ENCODE measurements at places on chromosomes 1 and 21.

GRCh38 chr1:167454894-167455785, 63.2 kb downstream of the CD247 start:
- DNase-seq, result peak; percentile 82

DNA sequence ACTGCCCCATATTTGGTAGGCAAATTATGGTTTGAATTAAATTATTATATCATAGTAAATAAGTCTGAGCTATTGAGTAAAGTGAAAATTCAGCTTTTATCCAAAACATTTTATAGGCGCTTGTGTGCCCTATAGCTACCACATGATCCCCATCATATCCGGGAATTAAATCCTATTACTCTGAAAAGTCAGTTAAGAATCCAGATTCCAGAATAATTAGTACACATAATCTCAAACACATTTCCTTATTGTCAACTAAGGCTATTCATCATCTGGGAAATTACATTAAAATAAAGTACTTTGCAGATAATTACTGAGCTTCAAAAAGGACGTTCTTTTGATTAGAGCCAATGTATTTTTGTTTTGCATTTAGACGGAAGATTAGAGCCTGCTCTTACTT, 72.3 kb downstream of the CTH start:
- no peak for DNase-seq

DNA sequence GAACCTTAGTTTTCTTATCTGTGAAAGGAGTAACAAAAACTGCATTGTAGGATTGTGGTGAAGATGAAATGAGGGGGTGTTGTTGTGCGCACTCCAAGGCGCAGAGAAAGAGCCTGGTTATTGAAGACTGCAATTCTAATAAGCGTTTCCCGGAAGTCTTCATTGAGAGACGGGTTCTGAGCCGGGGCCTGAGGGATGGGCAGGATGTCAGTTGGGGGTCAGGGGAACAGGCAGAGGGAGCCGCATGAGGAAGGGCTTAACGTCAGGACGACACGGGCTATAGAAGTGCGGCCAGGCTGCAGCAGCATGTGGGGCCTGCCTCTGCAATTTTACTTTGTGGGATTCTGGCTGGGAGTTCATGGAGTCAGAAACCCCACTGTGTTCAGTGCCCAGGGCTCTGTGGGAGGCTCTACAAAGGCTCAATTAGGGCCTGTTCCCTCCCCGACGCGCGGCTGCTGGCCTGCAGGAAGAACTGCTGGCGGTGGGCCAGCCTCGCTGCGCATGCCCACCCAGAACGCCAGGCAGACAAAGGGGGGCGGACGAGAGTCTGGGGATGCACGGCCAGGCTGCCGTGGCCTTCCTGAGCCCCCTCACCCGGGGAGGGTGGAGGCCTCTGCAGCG, 20.7 kb downstream of the TRIM62 start:
- no peak for DNase-seq

- no peak for DNase-seq
These were observed 916.2 kb upstream of the B3GALT2 start for GRCh38 chr1:194102607-194103006.

- no peak for DNase-seq
These were observed 242.5 kb upstream of the VAMP3 start for GRCh38 chr1:7528386-7529198.

GRCh38 chr1:90841473-90841872, 124.4 kb upstream of the BARHL2 start:
- no peak for DNase-seq

DNA sequence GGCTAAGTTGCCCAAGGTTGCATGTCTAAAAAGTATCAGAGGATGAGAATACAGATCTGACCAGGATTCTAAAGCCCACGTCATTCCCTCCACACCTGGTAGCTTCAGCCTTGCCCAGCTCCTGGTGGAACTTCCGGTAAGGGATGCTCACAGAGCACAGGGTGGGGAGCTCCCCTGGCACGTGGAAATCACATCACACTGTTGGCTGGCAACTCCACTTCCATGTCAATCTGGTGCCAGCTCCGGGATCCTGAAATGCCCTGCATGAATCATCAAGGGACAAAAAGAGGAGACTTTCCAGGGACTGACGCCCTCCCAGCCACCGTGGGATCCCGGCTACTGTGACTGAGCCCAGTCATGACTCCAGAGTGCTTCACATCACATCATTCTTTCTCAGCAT, 12.4 kb upstream of the BCAR3 start:
- DNase-seq, result no peak

DNA sequence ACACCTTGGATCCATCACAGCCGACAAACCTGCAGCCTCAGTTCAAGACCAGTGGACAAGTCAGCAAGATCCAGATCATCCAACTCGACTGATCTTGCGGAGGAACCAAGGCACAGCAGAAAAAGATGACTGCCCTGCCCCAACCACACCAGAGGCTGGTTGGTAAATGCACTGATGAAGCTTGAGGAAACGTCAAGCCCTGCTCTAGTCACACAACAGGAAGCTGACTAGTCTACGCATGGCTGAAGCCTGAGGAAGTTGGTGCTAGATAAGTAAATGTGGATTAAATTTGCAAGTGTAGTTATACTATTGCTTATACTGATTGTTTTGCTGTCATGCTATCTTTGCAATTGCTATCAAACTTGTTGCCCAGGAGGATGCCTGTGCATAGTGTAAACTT, 89.0 kb downstream of the LIPI start:
- DNase-seq, result no peak

DNA sequence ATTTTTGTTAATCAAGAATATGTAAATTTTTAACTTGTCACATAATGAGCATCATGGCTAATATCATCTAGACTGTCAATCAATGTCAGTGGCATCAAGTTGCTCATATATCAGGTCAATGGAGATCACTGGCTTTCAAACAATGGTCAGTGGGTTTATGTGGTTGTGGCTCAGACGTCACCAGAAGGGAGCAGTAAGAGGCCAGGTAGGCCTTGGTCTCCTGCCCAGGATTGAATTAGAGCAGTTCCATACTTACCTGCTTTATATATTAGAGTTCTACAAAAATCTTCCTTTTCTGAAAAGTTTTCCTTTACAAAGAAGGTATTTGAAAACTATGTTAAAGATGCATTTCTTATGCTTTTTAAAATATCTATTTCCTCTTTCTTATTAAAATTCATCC, 206.3 kb upstream of the B3GALT2 start:
- no peak for DNase-seq

- no peak for DNase-seq
These were observed 40.9 kb downstream of the MORN1 start for GRCh38 chr1:2350501-2350900.

DNA sequence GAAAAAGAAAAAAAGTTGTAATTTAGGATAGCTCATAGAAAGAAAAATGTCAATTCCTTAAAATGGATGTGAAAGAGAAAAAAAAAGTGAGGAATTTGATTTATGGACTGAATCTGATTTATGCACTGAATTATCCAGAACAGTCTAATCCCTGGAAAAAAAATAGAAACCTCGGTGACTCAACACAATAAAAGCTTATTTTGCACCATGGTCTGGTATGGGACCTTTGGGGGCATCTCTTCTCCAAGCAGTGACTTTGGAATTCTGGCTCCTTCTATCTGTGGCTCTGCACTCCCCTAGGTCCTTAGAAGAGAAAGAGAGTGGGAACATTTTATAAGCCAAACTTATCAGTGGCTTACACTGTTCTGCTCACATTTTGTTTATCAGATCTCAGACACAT, 471.7 kb upstream of the B3GALT2 start:
- DNase-seq, result no peak

DNA sequence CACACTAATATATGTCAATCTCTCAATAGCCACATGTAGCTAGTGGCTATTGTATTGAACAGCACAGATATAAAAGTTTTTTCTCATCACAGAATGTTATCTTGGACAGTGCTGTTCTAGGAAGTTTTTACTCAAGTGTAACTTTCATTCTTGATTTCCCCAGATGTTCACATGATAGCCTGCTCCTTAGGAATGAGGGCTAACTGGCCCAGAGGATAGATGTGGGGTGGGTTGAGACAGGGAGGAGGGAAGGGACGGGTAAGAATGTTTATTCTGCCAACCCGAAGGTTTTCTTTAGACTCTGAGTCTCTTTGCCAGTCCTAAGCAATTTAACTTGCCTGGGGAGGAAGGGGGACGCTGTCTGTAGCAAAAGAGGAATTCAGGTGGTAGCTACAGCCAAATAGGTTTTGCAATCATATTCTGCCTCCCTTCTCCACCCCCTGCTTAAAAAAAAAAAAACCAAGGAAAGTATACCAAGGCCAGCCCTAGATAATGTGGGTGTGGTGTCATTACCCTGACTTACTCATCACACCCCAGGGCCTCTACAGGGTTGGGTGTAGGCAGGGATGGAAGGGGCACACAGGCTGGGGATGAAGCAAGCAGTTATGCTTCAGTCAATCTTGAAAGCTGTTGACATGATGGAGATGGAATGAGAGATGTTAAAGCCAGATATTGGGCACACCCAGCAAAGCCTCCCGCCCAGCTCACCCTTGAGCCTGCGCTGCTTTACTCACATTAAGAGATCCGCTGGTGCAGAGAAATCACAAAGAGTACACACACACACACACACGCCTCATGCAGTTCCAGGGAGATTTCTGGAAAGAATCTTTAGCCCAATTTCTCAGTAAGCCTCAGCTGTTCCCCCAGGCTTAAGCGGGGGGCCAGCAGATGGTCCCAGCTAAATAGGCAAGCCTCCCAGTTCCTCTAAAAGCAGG, 59.9 kb downstream of the PLXNA2 start:
- DNase-seq, result no peak

- DNase-seq, result no peak
These were observed 1.9 kb downstream of the GALE start for GRCh38 chr1:23798662-23799142.

GRCh38 chr1:247487057-247487456, 29.2 kb upstream of the OR2B11 start:
- DNase-seq, result peak; percentile 21

GRCh38 chr1:67465375-67465774, 35.2 kb upstream of the SERBP1 start:
- no peak for DNase-seq

DNA sequence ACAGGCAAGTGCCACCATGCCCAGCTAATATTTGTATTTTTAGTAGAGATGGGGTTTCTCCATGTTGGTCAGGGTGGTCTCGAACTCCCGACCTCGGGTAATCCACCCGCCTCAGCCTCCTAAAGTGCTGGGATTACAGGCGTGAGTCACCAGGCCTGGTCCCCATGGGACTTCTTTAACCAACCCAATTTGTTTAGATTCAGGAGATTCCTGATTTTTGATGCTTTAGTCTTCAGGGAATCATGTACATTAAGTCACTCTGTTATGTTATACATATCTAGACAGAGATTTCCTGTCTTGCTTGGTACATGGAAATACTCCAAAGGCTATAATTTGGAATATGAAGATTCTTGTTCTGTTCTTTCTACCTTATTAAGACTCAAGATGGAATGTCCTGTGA, 202.4 kb upstream of the L1TD1 start:
- no peak for DNase-seq

- DNase-seq, result no peak
These were observed 3.6 kb upstream of the MATN1 start for GRCh38 chr1:30726773-30727684.

- DNase-seq, result no peak
These were observed 2.3 kb upstream of the IVL start for GRCh38 chr1:152906023-152906565.

DNA sequence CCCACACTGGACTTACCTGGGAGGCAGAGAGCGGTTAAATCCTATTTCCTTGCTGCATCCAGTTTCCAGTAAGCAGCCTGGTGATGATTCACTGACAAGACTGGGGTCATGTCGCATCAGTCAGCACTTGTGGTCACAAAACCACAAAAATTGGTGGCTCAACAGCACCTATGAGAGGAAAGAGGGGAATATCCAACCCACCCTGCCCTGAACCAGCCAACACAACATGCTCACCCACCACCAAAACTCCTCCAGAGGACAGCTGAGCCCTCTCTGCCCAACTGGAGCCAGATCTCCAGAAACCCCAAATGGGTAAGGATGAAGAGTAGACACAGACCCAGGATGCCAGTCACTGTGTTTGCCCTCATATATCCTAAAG, 64.0 kb downstream of the CD46 start:
- peak; percentile 34 for DNase-seq

GRCh38 chr1:38873027-38873969, at the start of gene MYCBP:
TSS of gene MYCBP (minus strand) at chr1:38873348. CDS start at chr1:38873305, 43 bp downstream.
- DNase-seq, result peak; percentile 96

DNA sequence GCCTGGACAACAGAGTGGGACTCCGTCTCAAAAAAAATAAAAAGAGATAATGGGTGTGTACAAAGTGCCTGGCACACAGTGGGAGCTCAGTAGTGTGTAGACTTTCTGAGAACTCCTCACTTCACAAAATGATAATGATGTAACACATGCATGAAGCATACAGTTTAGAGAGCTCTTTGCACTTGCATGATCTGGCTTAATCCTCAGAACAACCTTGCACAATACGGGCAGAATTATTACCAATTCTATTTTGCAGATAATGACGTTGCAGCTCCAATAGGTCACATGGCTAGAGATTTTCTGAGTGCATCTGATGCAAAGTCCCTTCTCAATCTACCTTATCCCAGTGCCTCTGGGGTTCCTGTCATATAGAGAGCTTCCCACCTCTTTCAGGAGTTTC, 71.4 kb downstream of the CD247 start:
- DNase-seq, result no peak

DNA sequence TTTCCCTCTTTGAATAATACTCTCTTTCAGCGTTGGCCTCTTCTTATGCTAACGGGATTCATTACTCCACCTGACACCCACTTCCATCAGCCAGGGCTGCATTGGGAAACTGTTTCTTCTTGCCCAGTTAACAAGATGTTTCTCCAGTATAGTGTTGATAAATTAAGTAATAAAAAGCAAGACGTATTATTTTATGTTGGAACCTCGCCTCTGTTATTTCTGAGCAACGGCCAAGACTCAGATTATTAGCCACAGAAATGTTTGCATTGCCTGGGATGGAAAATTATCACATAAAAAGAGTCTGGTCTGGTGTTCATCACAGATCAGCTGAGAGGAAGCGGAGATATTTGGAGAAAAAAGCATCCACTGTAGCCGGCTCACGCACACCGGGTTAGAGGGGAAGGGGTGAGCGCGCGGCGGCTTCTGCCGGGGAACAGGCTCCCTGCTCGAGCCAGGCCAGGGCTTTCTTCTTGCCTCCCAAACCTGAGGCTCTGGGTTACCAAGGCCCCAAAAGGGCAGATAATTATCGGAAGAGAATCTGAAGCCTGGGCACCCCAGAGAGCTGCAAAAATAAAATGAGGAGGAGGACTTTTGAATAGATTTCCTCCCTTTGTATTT, 189.5 kb downstream of the PRDM16 start:
- no peak for DNase-seq

GRCh38 chr1:61807606-61808140, 65.4 kb downstream of the PATJ start:
- no peak for DNase-seq

GRCh38 chr1:184608990-184609389, 145.7 kb downstream of the EDEM3 start:
- no peak for DNase-seq

DNA sequence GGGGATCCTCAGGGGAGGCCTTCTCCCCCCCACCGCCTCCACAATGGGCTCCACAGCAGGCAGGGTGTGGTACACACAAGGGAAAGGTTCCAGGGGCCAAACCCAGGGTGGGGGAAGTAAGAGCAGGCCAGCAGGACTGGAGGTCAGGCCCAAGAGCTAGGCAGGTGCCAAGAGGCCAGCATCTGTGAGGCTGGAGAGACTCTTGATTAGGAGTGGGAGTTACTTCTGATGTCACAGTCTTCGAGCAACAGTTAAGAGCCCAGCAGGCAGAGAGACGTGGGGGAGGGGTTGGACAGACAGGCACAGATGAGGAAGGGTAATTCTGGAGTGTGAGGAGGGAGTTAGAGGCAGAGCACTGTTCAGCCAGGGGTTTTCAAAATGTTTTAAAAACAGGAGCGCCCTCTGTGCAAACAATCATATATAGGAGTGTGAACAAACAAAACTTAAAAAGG, 55.8 kb downstream of the SLC9A1 start:
- DNase-seq, result no peak

Measured in stimulated activated CD4-positive, alpha-beta T cell treated with anti-CD3 and anti-CD28 coated beads, Interleukin-2, amount 100 ng/mL, for 24 hours (primary cell).